ENCODE measurements at places on chromosomes 16 and 17.

- peak; percentile 80 for DNase-seq
Measured at GRCh38 chr17:35801583-35802224, 6.3 kb upstream of the MMP28 start.

GRCh38 chr17:62668091-62668804 is 40.8 kb downstream of the MRC2 start:
- DNase-seq = no peak

- DNase-seq = peak; percentile 82
Measured at GRCh38 chr16:77782694-77783093, 5.7 kb upstream of the VAT1L start.

GRCh38 chr16:49012961-49013726 is 268.5 kb downstream of the CBLN1 start:
- DNase-seq = peak; percentile 91

GRCh38 chr17:28950752-28951427 is 428 bp downstream of the PHF12 start:
- DNase-seq = peak; percentile 67
